ENCODE measurements at places on chromosomes 1 and 21. TPM values are rescaled to one million over a fixed set of nuclear protein-coding genes. Genes with fewer than 3 reads are reported as not detected.

The LRRC39 gene
- total RNA-seq, result 2.9 TPM

The EEIG2 gene
- total RNA-seq, result 14.7 TPM

The GLIS1 gene
- 3.8 TPM for total RNA-seq

The COL11A1 gene
- total RNA-seq, result 4.0 TPM

GRCh38 chr21:42631142-42631541, 22.3 kb upstream of the PDE9A start:
- H3K36me3 ChIP-seq, result no peaks in the 10 kb centered on the region
- H3K27ac ChIP-seq, result no peak overlapping the region
- H3K4me1 ChIP-seq, result no peaks in the 10 kb centered on the region
- H3K4me3 ChIP-seq, result no peak overlapping the region

DNA sequence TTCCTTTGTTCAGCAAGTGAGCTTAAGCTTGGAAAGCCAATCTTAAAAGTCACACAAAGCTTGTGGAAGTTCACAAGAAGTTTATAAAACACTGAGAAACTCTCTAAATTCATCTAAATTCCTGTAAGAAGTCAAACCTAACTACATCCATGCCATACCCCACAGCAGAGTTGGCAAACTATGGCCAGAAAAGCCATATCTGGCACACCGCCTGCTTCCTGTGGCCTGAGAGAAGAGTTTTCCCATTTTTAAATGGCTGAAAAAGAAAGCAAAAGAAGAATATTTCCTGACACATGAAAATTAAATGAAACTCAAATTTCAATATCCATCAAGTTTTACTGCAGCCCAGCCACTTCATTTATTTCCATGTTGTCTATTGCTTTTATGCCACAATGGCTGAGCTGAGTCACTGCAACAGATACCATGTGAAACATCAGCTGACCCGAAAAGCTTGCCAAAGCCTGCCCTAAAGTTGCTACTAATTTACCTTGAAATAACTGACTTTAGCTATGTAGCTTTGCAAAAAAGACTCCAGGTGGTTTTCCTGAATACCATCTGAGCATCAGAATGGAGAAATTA, 237.1 kb downstream of the SLC45A1 start:
- H3K36me3 ChIP-seq, result no peaks in the 10 kb centered on the region
- H3K27me3 ChIP-seq, result no peaks in the 10 kb centered on the region
- H3K27ac ChIP-seq, result no peak overlapping the region
- DNase-seq, result peak; percentile 34
- H3K4me3 ChIP-seq, result no peak overlapping the region

DNA sequence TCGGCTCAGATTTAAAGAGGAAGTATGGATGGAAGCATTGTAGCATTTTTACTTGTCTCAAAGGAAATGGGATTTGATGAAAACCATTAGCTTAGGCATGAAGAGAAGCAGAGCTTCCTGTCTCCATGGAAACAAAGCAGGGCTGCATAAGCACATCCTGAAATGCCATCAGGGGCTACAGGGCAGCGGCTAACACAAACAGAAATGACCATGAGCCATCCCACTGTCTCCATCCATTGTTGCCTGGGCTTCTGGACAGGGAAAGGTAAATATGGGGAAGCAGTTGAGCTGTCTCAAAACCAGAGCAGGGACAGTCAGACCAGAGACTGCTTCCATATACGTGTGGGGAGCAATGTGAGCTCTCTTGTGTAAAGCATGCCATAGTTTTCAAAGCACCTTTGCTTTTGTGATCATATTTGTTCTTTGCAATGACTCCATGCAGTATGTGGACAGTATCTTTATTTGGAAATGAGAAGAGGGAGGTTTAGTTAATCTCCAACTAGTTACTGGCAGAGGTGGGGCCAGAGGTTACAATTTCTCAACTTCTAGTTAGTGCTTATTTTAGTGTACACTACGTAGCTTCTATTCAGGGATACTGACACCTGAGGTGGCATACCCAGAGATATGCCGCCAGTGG, 176.1 kb downstream of the CACNA1E start:
- no peaks in the 10 kb centered on the region for H3K27me3 ChIP-seq
- H3K4me3 ChIP-seq, result no peak overlapping the region
- DNase-seq, result no peak
- no peaks in the 10 kb centered on the region for H3K36me3 ChIP-seq
- no peaks in the 10 kb centered on the region for H3K4me1 ChIP-seq

GRCh38 chr1:180027949-180028445, 73.4 kb downstream of the CEP350 start:
- no peaks in the 10 kb centered on the region for H3K27me3 ChIP-seq
- H3K36me3 ChIP-seq, result no peaks in the 10 kb centered on the region
- DNase-seq, result no peak
- no peak overlapping the region for H3K4me3 ChIP-seq
- H3K27ac ChIP-seq, result no peak overlapping the region

- H3K4me3 ChIP-seq, result no peak overlapping the region
- H3K27me3 ChIP-seq, result no peaks in the 10 kb centered on the region
- no peak for DNase-seq
These were observed 25.1 kb upstream of the RUNX3 start for GRCh38 chr1:24955161-24955560.

GRCh38 chr1:201283836-201284553, 689 bp downstream of the PKP1 start:
- no peak overlapping the region for H3K4me3 ChIP-seq
- no peak for DNase-seq
- peaks cover 9% of the 10 kb centered on the region for H3K4me1 ChIP-seq
- no peak overlapping the region for H3K27ac ChIP-seq
- H3K27me3 ChIP-seq, result no peaks in the 10 kb centered on the region

DNA sequence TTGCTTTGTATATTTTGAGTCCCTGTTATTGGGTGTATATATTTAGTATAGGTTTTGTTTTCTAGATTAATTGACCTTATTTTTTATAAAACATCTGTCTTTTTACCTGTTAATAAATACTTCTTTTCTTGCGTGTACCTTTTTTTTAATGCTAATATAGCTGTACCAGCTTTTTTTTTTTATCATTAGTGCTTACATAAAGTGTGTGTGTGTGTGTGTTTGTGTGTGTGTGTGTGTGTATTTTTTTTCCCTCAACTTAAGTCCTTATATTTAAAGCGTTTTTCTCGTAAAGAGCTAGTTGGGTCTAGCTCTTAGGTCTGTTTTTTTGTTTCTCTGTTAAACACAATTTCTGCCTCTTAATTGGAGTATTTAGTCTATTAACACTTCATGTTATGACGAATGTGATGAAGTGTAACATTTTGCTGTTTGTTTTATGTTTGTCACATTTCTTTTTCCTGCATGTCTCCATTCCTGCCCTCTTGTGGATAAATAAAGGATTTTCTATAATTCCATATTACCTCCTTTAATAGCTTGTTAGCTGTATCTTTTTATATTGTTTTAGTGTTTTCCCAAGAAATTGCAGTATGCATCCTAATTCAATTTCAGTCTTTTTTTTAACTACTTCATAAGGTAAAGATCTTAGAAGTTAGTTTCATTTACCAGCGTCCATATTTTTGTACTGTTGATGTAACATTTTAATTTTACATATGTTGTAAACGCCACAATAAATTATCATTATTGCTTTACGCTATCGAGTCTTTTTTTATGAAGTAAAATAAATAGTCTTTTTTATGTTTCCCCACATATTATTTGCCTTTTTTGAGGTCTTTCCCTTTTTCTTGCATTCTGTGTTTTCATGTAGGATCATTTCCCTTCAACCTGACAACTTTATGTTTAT, 4.3 kb downstream of the PRMT2 start:
- no peak for DNase-seq
- no peak overlapping the region for H3K27ac ChIP-seq
- no peaks in the 10 kb centered on the region for H3K36me3 ChIP-seq
- peaks cover 10% of the 10 kb centered on the region for H3K4me1 ChIP-seq
- H3K4me3 ChIP-seq, result no peak overlapping the region
- no peaks in the 10 kb centered on the region for H3K27me3 ChIP-seq

- H3K27me3 ChIP-seq, result no peaks in the 10 kb centered on the region
- no peak overlapping the region for H3K4me3 ChIP-seq
- no peak for DNase-seq
These were observed 26.2 kb upstream of the TARBP1 start for GRCh38 chr1:234504969-234505768.

Data from testis (tissue), 5 donors.